ENCODE measurements at places on chromosomes 7 and 10. TPM values are rescaled to one million over a fixed set of nuclear protein-coding genes. Genes with fewer than 3 reads are reported as not detected.

Gene ASAH2B
- 0.35 TPM for total RNA-seq

Gene PNLIPRP2
- total RNA-seq, result not detected

Gene TMEM139
- 0.46 TPM for total RNA-seq

Gene SPDYE2
- not detected for total RNA-seq

Gene COL17A1
- total RNA-seq, result 0.15 TPM
